H54 (cell line): ENCODE measurements at places on chromosomes 2 and 18.

GRCh38 chr2:41197781-41198180 lies 745.9 kb upstream of the SLC8A1 start:
- DNase-seq: no peak

DNA sequence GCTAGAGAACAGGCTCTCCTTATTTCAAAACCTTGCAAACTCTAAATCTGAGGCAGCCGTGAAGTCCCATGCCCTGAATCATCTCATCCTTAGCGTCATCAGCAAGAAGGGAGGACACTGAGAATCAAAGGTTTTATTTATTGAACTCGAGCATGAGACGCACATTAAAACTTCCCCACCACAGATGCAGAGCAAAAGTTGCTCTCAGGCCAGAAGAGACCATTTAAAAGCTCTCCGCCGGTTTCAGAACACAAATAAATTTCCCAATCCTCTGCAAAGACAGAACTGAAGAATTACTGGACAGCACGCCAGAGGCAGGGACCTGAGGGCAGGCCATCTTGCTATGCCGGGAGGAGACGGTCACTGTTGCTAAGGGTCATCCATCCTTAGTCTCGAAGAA lies 1.3 kb downstream of the AMMECR1L start:
- no peak for DNase-seq

GRCh38 chr18:24585996-24586566 lies 125.6 kb downstream of the HRH4 start:
- DNase-seq: no peak

DNA sequence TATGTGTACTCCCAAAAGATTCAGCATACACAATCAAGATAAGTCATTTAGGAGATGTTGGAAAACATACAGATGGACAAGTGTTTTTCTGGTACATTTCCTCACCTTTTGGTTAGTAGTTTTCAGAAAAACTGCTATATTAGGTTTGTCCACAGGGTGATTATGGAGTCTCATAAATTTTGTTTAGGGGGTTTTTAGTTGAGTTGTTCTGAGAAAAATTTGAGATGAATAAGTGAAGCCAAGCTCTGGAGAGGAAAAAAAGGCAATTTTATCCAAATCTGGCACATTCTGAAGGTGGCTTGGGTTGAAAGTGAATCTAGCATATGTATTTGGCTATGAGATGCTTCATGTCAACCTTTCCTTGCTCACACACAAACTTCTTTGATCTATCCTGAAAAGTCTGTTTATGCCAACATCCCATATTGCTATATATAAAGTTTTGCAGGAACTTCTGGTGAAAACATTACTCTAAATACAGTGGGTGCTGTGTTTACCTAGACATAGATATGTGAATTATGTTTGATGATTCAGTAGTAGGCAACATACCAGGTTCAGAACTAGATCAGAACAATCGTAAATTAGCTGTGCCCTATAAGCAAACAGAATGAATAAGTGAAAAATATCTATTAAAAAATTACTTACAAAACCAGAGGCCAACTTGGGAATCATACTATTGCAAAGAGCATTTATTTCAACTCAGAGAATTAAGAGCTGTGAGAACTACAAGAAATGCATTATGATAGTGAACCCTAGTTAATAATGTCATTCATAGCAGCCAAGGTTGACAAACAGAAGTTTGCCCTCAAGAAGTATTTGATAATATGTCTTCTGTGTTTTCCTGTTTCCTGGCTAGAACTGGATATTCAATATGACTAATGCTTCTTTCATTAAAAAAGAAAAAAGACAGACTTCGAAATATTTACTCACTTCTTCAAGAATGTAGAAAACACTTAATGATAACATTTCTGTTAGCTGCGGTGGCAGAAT lies 552.0 kb downstream of the IRS1 start:
- no peak for DNase-seq

- DNase-seq: peak; percentile 70
Observed at GRCh38 chr2:9474361-9475057, at the start of gene IAH1. Gene IAH1 (plus strand): TSS chr2:9474551. CDS start chr2:9474567, 16 bp downstream.

DNA sequence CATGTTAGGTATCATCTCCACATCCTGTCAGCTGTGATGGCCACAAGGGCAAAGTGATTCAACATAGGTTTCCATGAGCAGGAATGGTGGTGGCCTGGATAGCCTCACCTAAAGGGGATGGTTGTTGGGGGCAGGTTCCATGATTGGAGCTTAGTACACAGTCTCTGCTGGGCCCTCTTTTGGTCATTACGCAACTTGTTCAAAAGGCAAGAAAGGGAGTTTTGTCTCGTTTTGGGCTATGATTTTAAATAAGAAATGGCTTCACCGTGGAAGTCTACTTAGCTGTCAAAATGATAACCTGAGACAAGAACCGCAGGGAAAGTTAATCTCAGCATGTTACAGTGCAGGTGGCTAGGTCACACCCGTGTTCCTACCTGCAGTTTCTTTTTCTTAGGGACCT lies 13.1 kb upstream of the MC4R start:
- DNase-seq: no peak

- DNase-seq: no peak
Observed at GRCh38 chr2:1153920-1154319, 203.3 kb downstream of the SNTG2 start.

GRCh38 chr18:3877678-3878077 lies 427.7 kb downstream of the TGIF1 start:
- DNase-seq: no peak

DNA sequence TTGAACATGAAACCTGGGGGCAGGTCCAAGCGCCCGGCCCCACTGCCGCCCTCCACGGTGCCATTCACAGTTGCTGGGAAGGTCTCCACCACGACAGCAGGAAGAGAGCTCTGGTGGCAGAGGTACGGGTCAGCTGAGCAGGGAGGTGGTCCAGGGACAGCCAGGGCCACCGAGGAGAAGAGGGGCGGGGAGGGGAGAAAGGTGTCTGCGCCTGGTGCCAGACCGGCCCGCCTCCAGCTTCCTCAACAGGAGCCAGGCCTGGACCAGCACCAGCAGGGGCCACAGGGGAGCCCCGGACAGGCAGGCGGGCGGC lies 56.2 kb downstream of the BIN1 start:
- no peak for DNase-seq

- DNase-seq: no peak
Observed at GRCh38 chr2:96264656-96265348, 995 bp downstream of the TMEM127 start.

GRCh38 chr2:127770973-127771735 lies 39.8 kb downstream of the WDR33 start:
- DNase-seq: peak; percentile 26

- DNase-seq: no peak
Observed at GRCh38 chr2:126696644-126697520, 40.9 kb downstream of the GYPC start.

DNA sequence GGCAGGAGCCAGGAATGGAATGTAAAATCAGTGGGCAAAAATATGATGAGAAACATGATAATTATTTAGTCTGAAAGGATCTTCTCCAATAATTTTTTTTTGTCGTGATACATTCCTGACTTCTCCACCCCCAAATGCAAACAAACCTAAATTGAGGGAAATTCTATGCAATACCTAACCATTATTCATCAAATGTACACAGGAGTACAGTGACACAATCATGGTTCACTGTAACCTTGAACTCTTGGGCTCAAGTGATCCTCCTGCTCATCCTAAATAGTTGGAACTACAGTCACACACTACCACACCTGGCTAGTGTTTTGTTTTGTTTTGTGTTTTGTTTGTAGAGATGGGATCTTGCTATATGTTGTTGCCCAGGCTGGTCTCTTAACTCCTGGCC lies 46.5 kb downstream of the RAB10 start:
- DNase-seq: no peak

- no peak for DNase-seq
Observed at GRCh38 chr18:58205443-58206160, 161.6 kb downstream of the NEDD4L start.

- DNase-seq: no peak
Observed at GRCh38 chr2:151560289-151560688, 150.6 kb downstream of the RIF1 start.

DNA sequence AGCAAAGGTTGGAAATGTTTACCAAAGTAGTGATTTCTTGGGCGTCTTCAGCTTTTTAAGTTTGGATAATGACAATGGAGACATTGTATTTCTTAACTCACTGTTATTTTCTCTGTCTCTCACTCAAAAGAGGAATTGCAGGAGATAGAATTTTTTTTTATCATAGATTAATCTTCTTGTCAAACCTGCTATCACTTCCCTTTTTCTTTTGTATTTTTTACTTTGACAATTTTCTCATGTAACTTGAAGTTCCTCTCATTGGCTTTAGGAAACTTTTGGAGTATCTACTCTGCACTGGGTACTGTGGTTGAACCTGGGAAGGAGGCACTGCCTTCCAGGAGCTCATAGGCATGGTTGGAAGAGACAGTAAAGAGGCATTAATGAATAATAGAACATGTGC lies 489.1 kb downstream of the CNTNAP5 start:
- DNase-seq: no peak

- DNase-seq: no peak
Observed at GRCh38 chr2:177592945-177593344, 200.4 kb downstream of the AGPS start.

DNA sequence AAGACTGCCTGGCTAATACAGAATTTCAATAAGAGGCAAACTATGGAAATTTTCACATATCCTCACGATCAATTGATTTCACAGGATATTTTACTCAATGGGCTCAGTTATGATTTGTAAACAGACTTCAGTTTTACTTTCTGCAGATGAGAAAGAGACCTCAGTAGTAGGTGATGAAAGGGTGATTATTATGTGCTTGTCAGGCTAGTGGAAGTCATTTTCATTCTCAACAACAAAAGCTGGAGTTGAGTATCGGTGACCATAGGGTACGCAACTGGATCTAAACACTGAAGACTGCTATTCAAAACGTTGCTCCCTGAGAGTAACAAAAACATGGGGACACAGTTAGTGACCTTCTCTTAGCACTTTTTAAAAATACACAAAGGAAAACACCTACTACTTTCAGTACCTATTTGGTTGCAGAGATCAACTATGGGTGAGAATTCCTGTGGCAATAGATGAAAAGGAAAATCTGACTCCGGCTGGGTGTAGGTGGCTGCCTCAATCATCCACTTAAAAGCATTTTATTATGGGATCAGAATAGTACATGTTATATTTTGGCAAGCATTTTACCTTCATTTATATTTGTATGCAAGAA lies 126.2 kb upstream of the VRK2 start:
- DNase-seq: no peak

GRCh38 chr18:73848656-73849055 lies 299.0 kb downstream of the FBXO15 start:
- no peak for DNase-seq

- no peak for DNase-seq
Observed at GRCh38 chr18:12478269-12479047, 70.7 kb downstream of the PRELID3A start.

GRCh38 chr2:223596208-223596607 lies 6.0 kb downstream of the SCG2 start:
- no peak for DNase-seq

GRCh38 chr2:216792222-216793021 lies 67.4 kb downstream of the TNP1 start:
- no peak for DNase-seq

- DNase-seq: peak; percentile 71
Observed at GRCh38 chr2:23939987-23940717, at the start of gene UBXN2A. Gene UBXN2A (plus strand): TSS chr2:23940463. CDS start chr2:23958315, 17,852 bp downstream.

DNA sequence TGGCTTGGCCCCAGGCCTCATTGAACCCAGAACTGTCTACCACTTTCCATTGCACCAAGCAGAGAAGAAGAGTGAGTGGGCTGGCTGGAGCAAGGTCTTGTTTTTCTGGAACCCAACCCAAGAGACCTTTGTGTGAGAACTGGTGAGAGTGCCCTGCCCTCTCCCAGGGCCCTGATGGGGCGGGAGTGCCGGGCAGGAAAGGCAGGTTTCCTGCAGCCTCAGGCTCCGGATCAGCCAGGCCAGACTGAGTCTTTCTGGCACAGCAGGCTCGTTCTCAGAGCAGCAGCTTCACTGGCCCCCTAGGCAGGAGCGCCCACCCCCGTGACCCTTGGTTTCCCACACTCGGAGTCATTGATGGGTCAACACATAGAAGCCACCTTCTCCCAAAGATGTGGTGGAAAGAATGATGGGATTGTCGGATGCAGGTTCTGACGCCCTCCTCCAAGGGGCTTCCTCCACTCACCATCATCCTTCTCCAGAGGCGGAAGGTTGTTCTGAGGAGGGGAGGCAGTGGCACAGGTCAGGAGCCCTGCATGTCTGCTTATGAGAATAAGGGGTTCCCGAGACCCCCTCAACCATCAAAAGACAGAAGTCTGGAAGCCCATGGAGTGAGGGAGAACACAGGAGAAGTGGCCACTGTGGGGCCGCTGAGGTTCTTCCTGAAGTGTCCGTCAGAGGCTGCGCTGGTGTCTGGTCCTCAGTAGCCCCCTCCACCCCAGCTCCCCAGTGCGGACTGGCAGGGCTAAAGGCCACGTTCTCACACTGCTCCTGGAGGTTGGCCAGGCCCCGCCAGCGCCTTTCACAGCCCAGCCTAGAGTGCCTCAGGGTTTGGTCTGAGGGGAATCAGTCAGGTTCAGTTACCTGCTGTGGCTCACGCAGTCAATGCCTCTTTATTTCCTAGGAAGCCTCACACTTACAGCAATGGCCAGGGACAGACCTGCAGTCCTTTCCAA lies 62.8 kb upstream of the LAPTM4A start:
- no peak for DNase-seq

GRCh38 chr2:138654146-138654545 lies 126.0 kb downstream of the NXPH2 start:
- DNase-seq: no peak

DNA sequence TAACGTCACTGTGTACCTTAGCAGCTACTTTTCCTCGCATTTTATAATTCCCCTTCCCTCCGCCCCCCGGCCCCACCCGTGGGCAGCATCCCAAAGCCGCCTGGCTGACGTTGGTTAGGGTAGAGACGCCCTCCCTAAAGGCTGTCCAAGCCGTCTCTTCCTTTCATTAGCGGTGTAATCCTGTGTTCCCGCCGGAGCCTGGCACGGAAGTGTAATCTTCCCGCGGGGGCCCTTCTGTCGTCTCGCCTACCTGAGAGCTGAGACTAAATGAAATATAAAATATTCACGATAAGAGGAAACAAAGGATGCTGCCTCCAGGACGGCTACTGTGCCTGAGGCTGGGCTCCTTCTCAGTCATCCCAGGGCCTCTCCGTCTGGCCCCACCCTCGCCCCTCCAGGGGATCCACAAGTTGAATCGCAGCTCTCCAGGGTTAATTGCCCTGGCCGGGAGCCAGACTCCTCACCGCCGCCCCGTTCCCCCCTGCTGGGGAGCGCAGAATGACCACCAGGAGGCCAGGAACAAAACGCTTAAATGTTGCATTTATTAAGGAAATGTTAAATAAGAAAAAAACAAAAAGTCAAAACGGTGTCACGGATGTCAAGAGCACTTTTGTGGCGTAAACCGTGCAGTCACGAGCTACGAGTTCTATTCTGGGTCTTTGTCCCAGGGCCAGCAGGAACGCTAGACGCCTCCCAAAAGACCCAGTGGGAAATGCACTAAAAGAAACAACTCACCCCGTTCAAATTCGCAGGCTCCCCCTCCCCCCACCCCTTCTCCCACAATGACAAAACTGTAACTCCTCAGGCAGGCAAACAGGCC lies 1.5 kb downstream of the RPRM start:
- DNase-seq: no peak

DNA sequence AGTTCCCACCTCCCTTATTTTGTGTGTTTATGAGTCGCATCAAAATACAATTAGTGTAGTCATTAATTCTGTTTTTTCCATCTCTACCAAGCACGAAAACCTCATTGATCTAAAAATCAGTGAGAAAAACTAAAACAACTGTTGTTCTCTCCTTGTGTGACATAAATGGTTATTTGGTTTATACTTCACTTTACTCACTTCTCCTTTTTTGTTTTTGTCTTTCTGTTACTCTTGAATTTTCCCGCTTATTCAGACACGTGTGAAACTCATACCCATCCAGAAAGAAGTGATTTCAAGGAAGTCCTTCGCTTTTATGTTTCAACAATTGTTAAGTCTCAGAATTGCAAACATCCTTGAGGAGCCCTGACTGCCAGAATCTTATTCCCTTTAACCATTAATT lies 121.6 kb downstream of the EML6 start:
- DNase-seq: no peak
